ENCODE measurements at places on chromosomes 3 and 15.

GRCh38 chr3:127792541-127793292 is 29.6 kb downstream of the MGLL start:
- no peak for DNase-seq

GRCh38 chr3:123244128-123244527 is 42.4 kb downstream of the SEC22A start:
- DNase-seq = no peak

GRCh38 chr15:64617727-64618126 is 157.3 kb downstream of the ZNF609 start:
- no peak for DNase-seq

DNA sequence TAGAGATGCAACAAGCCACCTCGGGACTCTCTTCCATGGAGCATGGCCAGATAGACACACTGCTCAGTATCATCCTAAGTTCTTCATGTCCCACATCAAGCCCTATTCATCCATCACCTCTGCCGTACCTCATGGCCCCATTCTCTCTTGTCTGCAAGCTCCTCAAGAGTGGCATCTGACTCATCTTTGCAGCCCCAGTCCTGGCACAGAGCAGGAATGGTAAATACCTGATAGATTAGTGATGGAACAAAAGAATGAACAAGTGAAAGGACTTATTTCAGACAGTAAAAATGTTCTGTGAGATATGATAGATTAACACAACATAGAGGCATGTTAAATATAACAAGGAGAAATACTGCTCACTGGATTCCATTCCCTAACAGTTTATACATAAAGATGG is 176.4 kb downstream of the ISL2 start:
- DNase-seq = no peak

- no peak for DNase-seq
These were observed 68.4 kb upstream of the GALNT15 start for GRCh38 chr3:16106050-16106449.

Data from NCI-H748 treated with DMSO at 0.1 percent for 48 hours (cell line).